Lung (tissue), 17 donors: ENCODE measurements at places on chromosomes 3 and 15. TPM values are rescaled to one million over a fixed set of nuclear protein-coding genes. Genes with fewer than 3 reads are reported as not detected.
A peak's percentile ranks its signal among the peaks of the same experiment; 100 is the strongest.

ATP13A5 gene
- polyA plus RNA-seq, result 0.34 TPM

CX3CR1 gene
- 2.6 TPM for polyA plus RNA-seq

ANKUB1 gene
- 1.3 TPM for polyA plus RNA-seq

DUOXA2 gene
- 0.98 TPM for polyA plus RNA-seq

SCAANT1 gene
- polyA plus RNA-seq, result not detected

SLC6A1 gene
- 0.87 TPM for polyA plus RNA-seq

SETD2 gene
- 10.4 TPM for polyA plus RNA-seq

TMEM108 gene
- 5.3 TPM for polyA plus RNA-seq

PTX3 gene
- 6.4 TPM for polyA plus RNA-seq

LRRC34 gene
- polyA plus RNA-seq, result 4.6 TPM

TM4SF1 gene
- polyA plus RNA-seq, result 261 TPM

GOLGA6L7 gene
- polyA plus RNA-seq, result not detected

CHRM5 gene
- 0.01 TPM for polyA plus RNA-seq

STAC gene
- 8.3 TPM for polyA plus RNA-seq

PML gene
- polyA plus RNA-seq, result 44.2 TPM

DNA sequence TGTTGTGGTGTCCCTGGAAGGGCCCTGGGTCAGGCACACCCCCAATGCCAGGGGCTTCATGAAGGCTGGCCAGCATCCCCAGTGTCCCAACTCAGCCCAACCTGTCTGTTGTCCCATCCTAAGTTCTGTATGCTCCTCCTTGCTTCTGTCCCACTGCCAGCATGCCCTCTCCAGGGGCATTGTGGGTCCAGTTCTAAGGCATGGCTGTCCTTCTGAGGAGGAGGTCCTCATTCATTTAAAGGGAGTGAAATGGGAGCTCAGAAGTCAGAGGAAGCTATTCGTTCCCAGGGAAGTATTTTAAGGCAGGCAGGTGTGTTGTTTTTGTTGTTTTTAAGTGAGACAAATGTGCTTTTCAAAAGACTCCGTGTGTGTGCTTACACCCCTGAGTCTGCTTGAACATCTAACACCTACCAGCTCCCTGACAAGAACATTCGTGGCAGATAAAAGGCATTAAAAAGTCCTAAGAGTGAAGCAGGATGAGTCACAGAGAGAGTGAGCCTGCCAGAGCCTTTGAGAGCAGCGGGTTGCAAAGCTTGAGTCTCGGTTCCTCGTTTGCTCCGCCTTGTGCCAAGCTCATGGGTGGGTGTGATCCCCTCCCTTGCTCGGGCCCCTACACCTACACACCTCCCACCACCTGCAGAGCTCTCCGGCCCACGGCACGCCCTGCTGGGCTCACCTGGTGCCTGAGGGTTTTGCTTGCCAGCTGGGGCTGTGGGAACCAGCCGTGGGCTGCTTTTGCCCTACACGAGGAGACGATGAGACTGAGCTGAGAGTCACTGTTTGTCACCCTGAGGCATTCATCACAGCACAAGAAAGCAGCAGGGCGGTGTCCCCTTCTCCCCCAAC, 183.4 kb upstream of the TOPAZ1 start:
- DNase-seq, result no peak

GRCh38 chr3:71488391-71488809, 95.1 kb downstream of the FOXP1 start:
- DNase-seq, result no peak

- no peak for DNase-seq
Measured at GRCh38 chr15:79060175-79060574, 30.4 kb downstream of the RASGRF1 start.

- no peak for DNase-seq
Measured at GRCh38 chr15:41727143-41727542, 47.1 kb upstream of the MAPKBP1 start.

GRCh38 chr15:42100021-42100800, 5.8 kb upstream of the PLA2G4D start:
- DNase-seq, result no peak

DNA sequence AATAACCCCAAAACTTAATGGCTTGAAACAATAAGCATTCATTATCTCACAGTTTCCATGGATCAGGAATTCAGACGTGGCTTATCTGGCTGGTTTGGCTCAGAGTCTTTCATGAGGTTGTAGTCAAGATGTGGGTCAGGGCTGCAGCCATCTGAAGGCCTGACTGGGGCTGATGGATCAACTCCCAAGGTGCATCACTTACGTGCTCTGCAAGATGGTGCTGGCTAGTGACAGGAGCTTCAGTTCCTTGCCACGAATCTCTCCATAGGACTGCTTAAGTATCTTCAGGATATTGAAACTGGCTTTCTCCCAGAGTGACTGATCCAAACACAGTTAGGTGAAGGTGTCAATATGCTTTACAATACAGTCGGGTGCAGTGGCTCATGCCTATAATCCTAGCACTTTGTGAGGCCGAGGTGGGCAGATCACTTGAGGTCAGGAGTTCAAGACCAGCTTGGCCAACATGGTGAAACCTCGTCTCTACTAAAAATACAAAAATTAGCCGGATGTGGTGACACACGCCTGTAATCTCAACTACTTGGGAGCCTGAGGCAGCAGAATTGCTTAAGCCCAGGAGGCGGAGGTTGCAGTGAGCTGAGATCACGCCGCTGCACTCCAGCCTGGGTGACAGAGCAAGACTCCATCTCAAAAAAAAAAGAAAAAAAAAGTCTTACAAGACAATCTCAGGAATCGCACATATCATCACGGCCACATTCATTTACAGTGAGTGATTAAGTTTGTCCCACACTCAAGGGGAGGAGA, 28.5 kb upstream of the PTPRG start:
- no peak for DNase-seq

GRCh38 chr3:148269816-148270215, 427.9 kb upstream of the AGTR1 start:
- no peak for DNase-seq

DNA sequence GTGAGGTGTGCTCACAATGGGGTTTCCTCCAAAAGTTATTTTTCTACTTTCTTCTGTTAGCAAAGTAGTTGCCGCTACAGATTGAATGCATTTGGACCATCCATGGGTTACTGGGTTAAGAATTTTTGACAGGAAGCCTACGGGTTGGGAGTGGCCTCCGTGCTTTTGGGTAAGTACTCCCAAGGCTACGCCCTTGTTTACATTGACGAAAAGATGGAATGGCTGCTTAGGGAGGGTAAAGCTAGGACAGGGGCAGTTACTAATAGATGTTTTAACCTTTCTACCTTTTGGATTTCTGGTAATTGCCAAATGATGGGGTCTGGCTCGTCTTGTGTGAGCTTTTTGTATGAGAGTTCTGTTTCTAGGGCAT, 20.4 kb upstream of the ATG7 start:
- DNase-seq, result no peak

DNA sequence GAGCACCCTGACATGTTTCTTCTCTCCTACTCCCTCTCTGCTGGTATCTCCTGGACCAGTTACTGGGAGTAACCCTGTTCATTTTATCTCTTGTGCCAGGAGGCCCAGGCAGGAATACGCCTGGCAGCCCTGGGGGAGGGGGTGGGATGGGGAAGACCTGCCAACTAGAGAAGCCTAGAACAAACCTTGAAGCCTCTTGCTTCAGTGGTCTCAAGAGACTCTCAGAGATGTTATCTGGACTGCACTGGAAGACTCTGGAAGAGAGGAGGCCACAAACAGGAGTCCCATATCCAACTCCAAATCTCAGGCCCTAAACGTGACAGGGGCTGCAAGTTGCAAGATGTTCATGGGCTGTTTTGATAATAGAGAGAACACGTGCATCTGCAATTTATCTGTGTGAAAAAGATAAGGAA, at the start of gene EPB42:
Gene EPB42, minus strand, starts transcription at position 28 of the 413 bp plus-strand sequence. CDS start 193 bp downstream, outside the sequence.
- no peak for DNase-seq

GRCh38 chr15:86849558-86850285, 770.1 kb downstream of the AGBL1 start:
- no peak for DNase-seq

- DNase-seq, result peak; percentile 89
Measured at GRCh38 chr15:70799667-70800450, 36.5 kb upstream of the UACA start.

DNA sequence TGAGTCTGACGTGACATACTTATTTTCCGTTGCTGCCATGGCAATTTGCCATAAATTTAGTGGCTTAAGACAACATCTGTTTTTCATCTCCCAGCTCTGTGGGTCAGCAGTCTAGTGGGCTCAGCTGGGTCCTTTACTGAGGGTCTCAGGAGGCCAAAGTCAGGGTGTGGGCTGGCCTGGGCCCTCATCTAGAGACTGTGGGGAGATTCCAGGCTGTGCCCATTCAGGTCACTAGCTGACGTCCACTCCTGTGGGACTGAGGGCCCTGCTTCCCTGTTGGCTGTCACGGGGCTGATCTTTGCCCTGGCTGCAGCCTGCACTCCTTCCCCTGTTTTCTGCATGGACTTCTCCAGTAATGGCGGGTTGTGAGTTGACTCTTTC, 19.1 kb downstream of the FGD5 start:
- DNase-seq, result peak; percentile 90

GRCh38 chr3:2558796-2559195, 460.1 kb downstream of the CNTN4 start:
- no peak for DNase-seq

- peak; percentile 40 for DNase-seq
Measured at GRCh38 chr3:195020921-195021320, 250.0 kb downstream of the XXYLT1 start.

DNA sequence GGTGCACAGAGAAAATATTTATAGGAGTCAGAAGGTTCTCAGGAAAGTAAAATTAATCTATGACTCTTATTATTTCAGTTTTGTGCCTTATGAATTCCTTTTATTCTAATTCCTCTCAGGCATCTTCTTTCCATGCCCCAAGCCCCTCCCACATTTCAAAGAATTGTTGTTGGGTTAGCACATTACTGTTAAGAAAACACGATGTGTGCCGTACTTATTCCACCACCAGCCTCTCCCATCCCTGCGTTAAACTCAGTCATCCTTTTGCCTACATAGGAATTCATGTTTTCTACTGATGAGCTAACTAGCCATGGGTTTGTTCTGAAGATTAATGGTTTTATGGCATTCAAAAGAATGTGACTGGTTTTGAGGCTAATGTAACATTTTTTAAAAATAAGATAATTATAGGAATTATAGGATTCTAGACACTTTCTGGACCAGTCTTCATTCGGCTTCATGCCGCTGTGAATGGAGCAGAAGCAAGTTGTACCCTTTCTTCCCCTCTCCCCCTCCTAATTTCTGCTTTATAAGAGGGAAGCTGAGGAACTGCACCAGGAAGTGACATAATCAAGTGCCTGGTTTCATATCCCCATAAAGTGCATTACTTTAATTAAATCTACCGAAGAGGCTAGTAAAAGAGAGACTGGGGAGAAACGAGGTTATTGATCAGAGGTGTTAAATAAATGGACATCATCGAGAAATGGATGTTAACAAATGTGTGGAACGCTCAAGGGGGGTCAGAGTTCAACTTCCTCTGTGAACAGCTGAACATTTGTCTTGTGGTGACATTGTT, 12.3 kb upstream of the MB21D2 start:
- no peak for DNase-seq

GRCh38 chr15:80706161-80706560, 11.1 kb downstream of the ABHD17C start:
- DNase-seq, result no peak

DNA sequence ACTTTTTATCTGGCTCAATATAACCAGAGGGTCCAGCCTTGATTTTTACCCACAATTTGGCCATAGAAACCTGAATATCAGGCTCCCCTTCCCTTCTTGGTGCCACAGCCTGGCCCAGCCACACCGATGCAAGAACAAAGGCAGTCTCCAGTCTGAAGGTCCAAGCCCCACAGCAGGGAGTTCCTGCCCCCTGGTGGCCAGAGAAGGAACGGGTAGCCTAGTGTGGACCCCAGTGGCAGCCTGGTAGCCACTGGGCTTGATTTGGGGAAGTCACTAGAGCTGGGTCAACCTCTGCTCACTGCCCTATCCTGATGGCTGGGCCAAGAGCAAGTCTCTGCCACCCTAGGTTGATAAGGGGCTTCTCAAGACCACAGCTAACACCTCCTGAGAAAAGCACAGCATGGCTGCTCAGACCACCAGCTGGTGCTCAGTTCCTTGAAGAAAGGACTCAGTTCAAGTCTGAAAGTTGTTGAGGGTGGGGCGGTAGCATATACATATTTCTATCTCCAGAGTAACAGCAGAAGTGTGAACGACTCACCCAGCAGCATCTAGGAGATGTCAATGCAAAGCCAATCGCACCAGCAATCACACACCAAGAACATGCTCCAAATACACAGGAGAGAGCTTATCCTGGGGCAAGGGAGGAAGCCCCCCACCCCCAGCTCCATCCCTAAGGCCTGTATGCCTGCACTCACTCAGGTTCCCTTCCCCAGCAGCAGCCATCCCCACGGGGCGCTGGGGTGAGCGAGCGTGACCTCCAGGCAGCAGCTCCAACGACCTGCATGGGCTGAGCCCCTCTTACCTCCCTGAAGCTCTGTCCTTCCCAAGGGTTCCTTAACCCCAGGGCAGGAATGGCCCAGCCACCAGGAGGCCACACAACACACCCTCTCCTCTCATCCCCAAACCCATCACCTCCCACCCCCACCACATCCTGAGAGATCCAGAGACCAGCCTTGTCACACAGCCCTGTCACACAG, 7.6 kb downstream of the PFKFB4 start:
- DNase-seq, result peak; percentile 79

GRCh38 chr3:162269636-162270458, 773.2 kb downstream of the OTOL1 start:
- no peak for DNase-seq

DNA sequence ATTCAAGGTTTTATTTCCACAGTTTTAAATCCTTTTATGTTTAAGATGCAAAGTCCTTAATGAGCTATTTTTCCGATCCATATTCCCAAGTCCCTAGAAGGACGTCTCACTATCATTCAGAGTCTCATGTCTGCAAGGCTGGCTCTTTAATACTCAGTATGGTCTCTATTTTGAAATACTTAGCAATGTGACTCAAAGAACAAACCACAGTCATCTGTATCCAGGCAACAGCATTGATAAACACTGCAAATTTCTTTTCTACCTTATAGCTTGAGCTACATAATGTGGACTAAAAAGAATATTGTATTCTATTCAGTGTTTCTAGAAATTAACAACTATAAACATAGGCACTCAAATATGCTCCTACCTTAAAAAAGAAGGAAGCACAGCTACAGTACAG, 588.3 kb upstream of the NAALADL2 start:
- DNase-seq, result peak; percentile 73

- DNase-seq, result peak; percentile 9
Measured at GRCh38 chr15:25784876-25785640, 78.1 kb downstream of the ATP10A start.

- DNase-seq, result peak; percentile 37
Measured at GRCh38 chr15:66838671-66839239, 136.7 kb downstream of the SMAD6 start.

DNA sequence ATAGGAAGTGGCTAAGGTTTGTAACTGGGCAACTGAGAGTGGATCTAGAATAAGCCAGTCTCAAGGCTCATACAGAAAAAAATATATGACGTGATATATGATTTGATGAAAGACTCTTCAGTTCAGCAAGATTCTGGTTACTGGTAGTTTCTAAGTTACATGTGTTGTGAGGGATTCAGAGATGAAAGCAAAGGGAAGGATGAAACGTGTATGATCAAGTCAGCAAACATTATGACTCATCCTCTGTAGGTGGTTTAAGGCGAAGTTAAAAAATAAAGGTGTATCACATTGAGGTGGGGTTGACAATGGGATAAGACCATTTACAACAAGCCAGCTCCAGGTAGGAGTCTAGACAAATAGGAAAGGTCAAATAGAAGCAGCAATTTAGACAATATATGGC, 16.2 kb downstream of the TERC start:
- no peak for DNase-seq
